Vagina (tissue), 2 donors: ENCODE measurements at places on chromosomes 16 and 17.

DNA sequence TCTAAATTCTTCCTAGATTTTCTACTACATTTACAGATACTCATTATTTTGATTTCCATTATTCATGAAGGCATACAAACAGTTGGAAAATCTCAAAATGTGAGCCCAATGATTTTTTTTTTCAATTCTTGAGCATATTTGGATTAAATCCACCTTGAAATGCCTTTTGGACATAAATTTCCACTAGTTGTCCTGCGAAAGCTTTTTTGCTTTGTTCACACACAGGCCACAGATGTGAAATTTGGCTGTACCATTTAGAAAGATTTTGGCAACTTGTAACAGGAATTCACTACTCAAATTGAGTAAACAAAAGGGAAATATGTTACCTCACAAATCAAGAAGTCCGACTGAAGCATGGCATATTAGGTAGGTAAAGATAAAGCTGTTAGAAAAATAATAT lies 1631.0 kb downstream of the CDH8 start:
- DNase-seq = no peak

DNA sequence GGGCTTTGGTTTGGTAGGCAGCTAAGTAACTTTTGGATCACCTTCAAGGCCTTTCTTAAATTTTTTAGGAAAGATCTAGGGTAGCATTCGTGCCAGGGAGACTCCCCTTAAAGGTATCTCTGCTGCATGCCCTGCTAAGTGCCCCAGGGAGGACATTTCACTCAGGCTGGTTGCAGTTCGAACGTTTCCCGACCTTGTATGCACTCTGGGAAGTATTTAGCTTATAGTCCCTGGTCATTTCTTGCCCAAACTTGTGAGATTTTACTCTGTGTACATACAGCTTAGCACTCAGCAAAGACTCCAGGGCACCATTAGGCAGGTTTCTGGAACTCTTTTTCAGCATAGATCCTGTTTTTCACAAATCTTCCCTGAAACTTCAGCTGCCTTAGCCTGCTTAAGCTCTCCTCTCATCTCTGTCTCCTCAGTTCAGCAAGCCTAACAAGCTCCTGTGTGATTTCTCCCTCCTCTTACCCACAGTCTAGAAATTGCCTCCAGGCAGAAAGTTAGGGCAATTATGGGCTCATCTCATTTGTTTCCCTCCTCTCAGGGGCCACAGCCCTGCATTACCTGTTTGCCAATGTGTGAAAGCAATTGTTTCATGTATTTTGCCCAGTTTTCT lies 84.6 kb downstream of the MRTFB start:
- no peak for DNase-seq

DNA sequence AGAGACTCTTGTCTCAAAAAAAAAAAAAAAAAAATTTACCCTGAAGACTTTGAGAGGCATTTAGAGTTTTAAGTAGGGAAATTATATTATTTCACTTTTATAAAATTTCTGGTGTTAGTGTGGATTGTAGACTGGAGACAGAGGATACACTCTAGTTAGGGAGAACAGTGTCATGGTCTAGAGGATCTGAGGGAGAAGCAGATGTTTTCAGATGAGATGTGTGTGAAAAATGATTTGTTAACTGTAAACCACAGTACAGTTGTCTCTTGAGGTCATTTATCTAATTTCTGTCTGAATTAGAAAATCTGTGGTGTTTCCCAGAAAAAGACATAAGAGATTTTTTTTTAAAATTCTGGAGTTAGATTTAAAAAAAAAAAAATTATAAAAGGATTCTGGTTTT lies 54.8 kb downstream of the NUP88 start:
- no peak for DNase-seq

DNA sequence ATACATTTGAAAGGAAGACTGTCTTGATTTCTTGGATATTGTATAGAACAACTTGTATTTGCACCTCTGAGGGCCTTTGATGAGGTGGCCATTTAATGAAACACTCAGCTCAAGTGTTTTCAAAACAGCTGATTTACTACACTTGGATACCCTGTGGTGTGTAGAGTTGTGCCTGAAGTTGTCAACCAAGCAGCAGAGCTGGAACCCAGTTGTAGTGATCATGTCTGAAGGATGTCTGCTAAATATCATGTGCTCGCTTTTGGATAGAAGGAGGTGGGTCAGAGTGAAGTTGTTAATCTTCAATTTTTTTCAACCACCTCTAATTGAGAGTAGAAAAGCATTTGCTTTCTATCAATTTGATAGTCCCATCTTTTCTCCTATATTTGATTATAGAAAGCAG lies 175.9 kb upstream of the TBX2 start:
- DNase-seq = no peak

DNA sequence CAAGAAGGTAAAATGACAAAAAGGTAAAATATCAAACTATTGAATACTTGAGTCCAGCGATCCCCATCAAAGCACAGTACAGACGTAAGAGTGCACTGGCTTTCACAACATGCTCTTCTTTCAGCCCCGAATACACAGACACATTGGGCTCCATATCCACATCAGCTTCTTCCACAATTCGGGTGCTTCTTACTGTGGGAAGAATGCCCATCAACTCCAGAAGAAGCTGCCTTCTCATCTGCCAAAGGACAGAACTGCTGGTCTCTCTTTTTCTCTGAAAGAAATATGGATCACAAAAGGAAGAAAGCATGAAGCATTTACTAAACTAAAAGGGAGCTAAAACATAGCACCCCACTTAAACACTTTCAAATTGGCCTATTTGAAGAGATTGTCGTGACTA lies 20.4 kb downstream of the INTS2 start:
- no peak for DNase-seq

DNA sequence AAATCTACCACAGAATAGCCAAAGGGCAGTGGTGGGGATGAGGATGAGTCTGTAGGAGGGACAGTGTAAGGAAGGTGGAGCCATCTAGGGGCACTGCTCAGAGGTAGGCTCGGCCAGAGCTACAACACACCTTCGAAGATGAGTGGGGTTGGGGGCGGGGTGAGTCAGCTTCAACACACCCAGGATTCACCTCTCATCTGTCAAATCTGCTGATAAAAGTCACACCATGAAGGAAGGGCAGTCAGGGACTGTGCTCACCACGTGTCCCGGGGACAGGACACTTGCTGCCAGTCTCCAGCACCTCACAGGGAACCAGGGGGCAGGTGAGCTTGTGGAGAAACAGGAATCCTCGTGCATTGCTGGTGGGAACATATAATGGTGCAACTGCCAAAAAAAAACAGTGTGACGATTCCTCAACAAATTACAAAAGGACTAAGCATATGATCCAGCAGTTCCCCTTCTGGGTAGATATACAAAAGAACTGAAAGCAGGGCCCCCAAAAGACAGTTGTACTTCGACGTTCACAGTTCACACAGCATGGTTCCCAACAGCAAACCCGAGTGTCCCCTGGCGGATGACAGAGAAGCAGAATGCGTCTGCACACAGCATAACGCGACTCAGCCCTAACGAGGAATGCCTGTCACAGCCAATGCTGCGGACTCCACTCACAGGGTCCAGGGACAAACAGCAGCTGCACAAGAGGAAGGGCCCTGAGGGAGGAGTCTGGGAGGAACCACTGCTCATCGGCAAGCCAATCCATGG lies 133.1 kb downstream of the ANKRD11 start:
- DNase-seq = no peak

DNA sequence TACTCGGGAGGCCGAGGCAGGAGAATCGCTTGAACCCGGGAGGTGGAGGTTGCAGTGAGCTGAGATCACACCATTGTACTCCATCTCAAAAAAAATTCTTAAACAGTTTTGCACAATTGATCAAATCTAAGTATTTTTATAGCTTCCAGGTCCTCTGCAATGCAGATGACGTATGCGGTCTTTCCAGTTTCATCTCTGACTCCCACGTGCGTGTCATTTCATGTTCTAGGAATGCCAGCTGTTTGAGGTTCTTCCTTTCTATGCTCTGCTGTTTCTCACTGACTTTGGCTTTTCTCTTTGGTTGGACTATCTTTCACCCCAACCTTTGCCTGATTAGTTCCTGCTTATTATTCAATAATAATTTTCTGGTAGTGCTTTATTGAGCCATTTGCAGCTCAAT lies 16.2 kb downstream of the CHP2 start:
- no peak for DNase-seq

GRCh38 chr16:14458576-14458975 lies 171.5 kb downstream of the PARN start:
- DNase-seq = no peak

DNA sequence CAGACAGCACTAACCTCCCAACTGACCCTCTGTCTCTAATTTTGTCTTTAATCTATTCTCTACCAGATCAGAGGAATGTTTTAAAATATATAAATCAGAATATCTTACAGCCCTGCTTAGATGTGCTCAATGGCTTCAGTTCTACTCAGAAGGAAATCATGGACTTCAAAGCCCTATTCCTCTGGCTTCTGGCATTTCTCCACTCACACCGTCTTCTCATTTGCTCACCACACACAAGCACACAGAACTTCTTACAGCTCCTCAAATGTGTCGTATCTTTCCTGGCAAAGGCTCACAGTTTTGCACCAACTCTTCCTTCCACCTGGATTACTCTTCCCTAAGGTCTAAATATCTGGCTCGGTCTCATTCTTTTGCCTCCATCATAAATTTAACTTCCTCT lies 71.6 kb upstream of the NUDT7 start:
- DNase-seq = no peak

GRCh38 chr17:1211287-1211686 lies 31.5 kb upstream of the ABR start:
- DNase-seq = no peak

- DNase-seq = no peak
These were observed 136.2 kb upstream of the SALL1 start for GRCh38 chr16:51287121-51287755.

DNA sequence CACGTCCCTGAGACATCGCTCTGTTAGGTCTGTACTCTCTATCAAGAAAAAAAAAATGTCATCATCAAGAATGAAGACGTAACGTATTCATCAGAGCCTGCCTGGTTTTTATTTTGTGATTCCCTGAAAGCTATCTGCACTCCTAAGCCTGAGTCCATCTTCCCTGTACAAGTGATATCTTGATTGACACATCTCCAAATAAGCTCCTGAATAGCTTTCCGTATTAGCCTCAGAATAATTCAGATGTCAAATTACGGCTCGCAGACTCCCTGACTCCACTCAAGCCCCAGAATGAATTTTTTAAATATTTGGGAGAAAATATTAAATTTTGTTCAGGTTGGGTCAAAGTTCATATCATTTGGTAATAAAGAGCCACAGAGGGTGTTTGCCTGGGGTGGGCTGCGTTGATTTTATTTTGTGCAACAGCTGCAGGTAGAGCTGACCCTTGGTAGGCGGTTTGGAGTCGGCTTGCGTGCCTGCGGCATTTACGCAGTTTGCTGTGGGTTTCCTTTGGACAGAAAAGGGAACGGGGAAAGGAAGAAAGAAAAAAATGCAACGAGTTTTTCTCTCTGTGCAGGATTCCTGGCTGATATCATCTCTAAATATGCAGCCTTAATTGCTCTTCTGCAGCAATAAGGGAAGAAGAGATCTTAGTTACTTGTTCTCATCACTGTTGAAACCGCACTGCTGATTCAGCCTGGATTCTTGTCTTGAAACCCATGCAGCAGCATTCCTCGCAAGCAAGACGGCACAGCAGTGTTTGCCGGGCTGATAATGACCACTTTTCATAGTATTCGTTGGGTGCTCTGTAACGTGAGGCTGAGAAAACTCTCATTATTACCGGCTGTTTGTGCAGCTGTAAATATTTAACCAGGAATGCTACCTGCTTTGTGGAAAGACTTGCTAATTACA lies 114.7 kb downstream of the IRX3 start:
- DNase-seq = no peak

- DNase-seq = no peak
These were observed 34.3 kb downstream of the IL4R start for GRCh38 chr16:27347930-27348685.

DNA sequence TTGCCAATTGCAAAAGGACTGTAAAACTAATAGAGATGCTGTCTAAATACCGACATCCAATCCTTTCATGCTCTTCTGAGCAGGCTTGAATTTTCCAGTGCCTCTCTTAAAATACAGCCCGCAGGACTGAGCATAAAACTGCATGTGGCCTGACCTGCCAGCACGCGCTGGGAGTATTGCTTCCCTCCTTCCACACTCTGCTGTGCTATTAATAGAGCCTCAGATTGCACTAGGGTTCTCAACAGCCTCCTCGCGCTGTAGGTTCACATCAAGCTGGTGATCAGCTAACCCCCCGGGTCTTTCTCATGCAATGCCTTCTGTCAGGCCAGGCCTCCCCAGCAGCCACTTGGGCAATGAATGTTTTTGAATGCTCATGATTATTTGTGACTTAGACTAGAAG lies 14.2 kb upstream of the MSI2 start:
- DNase-seq = no peak

DNA sequence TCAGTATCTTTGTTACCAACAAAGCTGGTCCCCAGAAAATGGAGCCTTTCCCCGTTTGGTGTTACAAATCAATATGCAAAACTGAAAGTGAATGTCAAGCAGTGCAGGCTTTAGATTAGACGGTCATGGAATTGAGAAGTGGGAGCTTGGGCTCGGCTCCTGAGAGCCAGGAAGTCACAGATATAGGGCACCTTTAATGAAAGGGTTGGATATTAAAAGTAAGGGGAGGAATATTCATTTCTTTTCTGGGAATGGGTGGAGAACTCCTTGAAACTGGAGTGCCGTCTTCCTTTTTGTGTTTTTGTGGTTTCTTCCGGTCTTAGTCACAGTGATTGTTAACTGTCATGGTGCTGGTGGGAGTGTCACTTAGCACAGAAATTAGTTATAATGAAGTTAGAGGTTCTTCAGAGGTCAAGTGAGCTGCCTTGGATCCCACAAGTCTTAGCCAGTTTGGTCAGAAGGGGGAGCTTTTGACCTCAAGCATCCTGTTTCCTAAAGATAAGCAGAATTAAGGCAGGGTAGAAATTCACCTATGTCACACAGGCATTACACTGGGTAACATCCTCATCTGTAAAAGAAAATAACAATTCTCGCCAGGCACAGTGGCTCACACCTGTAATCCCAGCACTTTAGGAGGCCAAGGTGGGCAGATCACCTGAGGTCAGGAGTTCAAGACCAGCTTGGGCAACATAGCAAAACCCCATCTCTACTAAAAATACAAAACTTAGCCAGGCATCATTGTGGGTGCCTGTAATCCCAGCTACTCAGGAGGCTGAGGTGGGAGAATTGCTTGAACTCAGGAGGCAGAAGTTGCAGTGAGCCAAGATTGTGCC lies 9.6 kb upstream of the EIF1 start:
- DNase-seq = no peak

DNA sequence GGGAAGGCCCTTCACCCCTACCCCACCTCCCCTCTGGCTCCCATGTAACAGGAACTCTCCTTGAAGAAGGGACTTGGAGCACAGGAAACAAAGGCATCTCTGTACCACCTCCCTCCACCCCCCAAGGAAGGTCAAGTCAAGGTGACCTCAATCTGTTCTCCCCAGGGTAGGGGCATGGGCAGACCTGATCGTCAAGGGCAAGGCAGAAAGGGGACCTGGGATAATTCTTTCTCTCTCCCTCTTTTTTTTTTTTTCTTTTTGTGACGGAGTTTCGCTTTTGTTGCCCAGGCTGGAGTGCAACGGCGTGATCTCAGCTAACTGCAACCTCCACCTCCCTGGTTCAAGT lies 4.3 kb upstream of the STAT5A start:
- DNase-seq = no peak

DNA sequence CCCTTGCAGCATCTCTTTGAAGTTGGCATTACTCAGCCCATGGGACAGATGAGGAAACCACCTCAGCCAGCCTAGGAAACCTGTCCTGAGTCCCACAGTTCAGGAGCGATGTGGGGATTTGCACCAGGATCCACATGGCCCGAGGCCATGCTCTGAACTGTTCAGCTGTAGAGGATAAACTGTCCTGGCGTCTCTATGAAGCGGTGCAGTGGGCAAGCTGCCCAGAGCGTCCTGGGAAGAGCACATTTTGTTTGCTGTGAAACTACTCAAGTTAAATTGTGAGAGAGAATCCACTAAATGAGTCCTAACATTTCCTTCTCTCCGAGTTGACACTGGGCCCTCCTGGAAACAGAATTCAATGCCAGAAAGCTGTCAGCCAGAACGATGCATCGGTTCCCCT lies 276.6 kb upstream of the TNRC6C start:
- DNase-seq = no peak
